Hematopoietic multipotent progenitor cell treated with erythropoietin and hydrocortisone succinate and interleukin-3 and kit ligand, for 8 days (in vitro differentiated cells): ENCODE measurements at places on chromosomes 2 and 18.

- no peak for DNase-seq
Observed at GRCh38 chr2:56068746-56069145, 115.0 kb upstream of the CCDC85A start.

DNA sequence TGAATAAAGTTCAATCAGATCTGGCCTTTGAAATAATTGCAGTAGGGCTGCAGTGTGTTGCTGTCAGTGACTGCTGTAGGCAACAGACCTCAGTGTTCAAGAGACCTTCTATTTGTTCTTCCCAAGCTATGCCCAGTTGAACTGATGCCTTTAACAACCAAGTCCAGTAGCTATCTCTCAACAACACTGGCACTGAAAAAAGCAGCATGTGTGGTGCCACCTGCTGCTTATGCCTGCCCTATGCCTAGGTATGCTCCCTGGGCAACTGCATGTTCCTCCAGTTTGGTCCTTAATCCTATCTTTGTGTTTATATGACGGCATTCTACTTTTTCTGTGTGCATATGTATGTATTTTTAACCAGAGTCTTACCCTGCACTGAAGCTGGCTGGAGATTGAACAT, 523.9 kb upstream of the MEX3C start:
- no peak for DNase-seq

DNA sequence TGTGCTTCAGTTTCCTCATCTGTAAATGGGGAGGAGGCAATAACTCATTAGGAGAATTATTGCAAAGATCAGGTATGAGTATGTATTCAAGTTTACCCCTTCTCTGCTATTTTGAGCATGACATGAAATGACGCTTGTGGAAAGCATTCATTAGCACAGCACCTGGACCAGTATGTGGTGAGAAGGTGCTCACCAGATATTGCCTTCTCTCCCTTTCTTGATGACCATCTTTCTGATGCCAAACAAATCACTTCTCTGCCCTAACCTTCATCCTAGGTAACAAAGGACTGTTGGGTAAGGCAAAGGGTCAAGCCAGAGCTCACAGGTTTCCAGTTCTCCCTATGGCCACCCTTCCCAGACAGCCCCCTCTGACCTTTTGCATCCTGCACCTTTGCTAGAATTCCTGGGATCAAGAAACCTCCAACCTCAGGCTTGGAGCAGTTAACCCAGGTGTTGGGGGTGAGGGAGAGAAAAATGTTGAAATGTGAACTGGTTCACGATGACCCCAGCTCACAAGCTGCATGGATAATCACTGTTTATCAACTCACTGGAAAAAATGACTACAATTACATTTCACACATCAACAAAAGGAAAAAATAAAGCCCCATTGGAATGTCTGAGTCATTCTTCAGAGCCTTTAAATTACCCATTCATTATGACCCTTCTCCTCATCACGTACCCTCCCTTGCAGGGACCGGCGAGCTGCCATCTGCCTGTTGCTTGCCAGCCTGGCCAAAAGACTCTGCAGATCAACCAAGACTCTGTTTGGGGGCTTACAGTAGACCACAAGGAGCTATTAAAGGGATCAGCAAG, 41.6 kb downstream of the LBH start:
- DNase-seq, result no peak

DNA sequence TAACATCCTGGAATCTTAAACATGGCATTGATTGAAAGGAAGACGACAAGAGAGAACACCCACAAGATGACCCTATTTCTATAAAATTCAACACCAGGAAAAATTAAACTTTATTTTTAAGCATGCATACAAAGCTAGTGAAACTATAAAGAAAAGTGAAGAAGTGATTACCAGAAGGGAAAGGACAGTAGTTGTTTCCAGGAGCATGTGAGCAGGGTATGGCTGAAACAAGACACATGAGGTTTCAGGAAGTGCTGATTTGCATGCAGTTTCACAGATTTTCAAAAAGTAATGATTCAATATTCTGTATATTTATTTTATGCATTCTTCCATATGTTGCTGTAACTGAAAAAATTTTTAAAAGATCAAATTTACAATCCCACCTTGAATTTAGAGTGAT, 24.6 kb upstream of the DAW1 start:
- DNase-seq, result no peak

- no peak for DNase-seq
Observed at GRCh38 chr2:873651-874580, 76.7 kb upstream of the SNTG2 start.
